ENCODE measurements at places on chromosomes 16 and 17.
A peak's percentile ranks its signal among the peaks of the same experiment; 100 is the strongest.

- no peak for DNase-seq
These were observed 40.7 kb upstream of the ZKSCAN2 start for GRCh38 chr16:25298165-25298872.

DNA sequence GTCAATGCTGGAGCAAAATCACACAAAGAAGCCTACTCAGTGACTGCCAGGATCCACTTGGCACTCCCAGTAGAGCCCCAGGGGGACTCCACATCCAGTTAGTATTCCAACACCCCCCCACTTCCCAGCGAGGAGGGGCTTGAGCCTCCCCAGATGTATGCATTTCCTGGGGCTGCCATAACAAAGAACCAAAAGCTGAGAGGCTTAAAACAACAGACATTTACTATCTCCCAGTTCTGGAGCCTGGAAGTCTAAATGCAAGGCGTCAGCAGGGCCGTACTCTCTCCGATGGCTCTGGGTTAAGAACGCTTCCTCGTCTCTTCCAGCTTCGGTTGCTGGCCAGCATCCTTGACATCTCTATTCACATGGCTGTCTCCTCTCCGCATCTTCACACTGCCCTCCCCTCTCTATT is 23.0 kb upstream of the GNA13 start:
- DNase-seq: no peak

DNA sequence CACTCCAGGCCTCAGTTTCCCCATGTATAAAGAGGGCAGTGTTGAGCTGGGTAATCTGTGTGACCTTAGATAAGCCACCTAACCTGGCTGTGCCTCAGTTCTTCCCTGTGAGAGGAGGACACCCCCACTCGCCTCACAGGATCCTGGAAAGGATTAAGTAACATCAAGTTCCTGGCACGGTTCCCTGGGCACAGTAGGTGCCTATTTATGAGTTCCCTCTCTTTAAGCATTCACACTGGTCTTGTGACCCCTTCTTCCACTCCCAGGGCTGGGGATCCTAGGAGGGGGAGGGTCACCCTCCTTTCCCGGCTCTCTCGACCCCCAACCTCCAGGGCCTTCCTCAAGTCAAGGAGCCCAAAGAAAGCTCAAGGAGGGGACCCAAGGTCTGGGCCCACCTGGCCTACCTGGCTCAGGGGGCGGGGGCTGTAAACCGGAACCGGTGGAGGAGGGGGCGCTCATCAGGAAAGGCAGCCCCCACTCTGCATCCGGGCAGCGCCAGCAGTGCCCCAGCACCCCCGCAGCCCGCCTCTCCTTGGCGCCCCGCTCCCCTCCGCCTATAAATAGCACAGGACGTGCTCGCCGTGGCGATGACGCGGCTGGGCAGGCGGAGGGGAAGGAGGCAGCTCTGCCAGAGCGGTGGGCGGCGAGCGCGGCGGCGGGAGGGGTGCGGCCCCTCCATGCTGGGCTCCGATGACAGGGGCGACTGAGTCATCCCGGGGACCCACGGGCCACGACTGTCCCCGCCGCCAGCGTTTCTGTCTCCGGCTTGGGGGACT is 9.4 kb downstream of the RPL19 start:
- peak; percentile 73 for DNase-seq

GRCh38 chr17:81309140-81309858 is 14.2 kb upstream of the SLC38A10 start:
- DNase-seq: peak; percentile 91

GRCh38 chr17:1168533-1169220 is 11.1 kb downstream of the ABR start:
- no peak for DNase-seq

DNA sequence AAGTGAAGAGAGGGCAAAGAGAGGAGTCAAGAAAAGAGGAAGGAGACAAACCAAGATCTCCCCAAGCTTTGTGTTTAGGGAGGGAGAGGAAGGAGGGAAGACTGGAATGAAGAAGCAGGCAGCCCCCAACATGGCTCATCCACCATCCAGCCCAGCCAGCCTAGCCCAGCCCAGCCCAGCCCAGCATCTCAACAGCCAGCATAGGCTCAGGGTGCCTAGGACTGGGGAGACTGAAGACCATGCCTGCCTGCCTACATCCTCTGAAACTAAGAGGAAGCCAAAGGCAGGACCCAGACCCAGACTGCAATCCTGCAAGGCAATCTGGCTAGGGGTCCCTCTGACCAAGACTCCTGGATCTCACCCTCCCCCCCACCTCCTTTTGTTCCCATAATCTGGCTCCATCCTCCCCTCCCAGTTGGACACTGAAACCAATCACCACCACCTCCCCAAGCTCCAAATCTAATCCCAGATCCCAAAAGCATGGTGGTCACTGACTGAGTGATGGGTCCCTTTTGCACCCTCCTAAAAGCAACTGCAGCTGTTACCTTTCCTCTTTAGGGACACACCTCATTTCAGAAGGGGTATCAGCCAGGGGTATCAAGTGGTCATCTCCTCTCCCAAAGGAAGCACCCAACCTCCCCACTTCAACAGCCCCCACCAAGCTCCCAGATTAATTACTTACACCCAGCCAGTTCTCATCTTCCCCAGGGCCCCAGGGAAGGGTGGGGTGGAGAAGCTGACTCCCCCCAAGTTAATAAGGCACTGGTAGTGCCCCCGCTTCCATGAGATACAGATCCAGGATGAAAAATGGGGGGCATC is 1.2 kb downstream of the HDAC5 start:
- no peak for DNase-seq

- DNase-seq: no peak
These were observed 26.4 kb downstream of the ARHGAP17 start for GRCh38 chr16:24988593-24989338.

- DNase-seq: no peak
These were observed 5.5 kb upstream of the GCSH start for GRCh38 chr16:81101702-81102101.

- DNase-seq: no peak
These were observed 18.3 kb downstream of the CIITA start for GRCh38 chr16:10895053-10895946.

- no peak for DNase-seq
These were observed 61.9 kb downstream of the MGAT5B start for GRCh38 chr17:76930107-76930506.

DNA sequence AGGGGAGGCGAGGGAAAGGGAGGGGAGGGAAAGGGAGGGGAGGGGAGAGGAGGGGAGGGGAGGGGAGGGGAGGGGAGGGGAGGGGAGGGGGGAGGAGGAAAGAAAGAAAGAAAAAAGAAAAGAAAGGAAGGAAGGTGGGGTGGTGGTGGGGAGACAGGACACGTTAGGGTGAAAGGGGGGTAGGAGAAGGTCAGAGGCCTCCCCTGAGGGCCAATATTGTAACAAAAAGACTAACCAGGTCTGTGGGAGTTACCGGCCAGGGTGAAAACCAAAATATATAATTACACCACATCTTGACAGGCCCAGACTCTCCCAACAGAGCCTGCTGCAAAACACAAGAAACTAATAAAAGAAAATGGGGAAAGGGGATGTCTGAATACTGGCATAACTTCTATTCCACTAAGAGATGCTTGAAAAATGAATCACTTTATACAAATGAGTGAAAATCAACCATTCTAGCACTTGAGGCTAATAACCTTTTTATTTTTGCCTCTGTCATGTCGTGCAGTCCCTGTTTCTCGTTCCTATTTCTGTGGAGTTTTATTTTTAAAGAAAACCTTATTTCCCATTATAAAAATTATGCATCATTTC is 10.0 kb downstream of the WDR45B start:
- DNase-seq: no peak

- peak; percentile 86 for DNase-seq
These were observed 25.0 kb downstream of the TAC4 start for GRCh38 chr17:49822829-49823228.

GRCh38 chr17:4851084-4851483 is 17.9 kb downstream of the MINK1 start:
- DNase-seq: peak; percentile 24

DNA sequence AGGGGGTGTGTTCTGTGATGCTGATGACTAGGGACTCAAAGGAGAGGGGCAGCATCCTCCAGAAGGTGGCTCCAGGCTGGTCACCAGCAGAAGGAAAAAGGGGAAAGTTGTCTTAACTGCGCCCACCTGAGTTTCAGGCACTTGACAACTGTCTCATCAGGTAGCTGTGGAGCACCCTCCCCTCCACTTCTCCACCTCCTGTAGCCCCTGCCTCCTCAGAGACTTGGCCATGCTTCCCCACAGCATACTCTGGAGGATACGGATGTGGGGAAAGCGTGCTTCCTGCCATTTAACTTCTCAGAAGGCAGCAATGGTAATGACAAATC is 17.9 kb downstream of the CFAP20 start:
- no peak for DNase-seq

GRCh38 chr17:37327341-37328090 is 48.3 kb upstream of the C17orf78 start:
- no peak for DNase-seq

DNA sequence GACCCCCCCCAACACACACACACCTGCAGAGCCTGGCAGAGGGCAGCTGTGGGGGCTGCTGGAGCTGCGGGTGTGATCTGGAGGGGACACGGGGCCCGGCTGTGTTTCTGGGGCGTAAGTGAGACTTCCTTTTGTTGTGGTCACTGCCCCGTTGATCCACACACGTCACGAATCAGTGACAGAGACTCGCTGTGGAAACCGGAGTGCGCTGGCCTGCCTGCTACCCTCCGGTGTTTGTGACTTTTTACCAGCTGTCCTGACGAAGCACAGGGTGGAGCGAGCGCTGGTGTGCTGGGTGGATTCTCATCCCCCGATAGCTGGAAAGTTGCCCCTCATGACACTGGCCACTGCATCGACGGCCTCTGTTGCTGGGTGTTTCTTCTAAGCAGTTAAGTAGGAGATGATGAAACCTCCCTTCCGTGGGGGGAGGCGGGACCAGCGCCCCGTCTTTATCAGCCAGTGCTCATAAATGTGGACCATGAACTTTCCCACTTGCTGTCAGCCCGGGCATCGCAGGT is 2.3 kb downstream of the METRNL start:
- peak; percentile 64 for DNase-seq

DNA sequence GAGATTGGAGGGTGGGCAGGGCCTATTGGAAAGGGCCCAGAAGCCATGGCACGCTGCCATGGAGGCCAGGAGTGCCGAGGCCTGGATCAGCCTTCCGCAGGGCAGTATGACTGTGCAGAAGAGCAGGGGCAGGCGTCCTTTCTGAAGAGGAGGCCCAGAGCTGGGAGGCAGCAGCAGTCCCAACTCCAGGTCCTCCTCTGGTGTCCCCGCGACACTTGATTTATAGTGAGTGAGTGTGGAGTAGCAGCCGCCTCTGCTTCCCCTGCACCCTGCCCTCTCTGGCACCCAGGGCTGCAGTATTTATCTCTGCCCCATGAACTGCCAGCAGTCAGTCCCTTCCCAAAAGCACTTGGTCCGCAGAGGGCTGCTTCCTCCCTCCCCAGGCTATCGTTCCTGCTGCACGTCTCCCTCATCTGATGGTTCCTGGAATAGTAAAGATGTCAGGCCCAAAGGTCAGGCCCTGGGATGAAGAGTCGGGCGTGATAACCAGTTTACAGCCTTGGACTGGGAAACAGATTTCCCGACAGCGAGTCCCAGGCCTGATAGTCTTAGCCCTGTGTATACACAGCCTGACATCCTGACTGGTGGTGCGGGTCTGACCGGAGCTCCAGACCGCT is 32.9 kb downstream of the PGS1 start:
- DNase-seq: no peak

DNA sequence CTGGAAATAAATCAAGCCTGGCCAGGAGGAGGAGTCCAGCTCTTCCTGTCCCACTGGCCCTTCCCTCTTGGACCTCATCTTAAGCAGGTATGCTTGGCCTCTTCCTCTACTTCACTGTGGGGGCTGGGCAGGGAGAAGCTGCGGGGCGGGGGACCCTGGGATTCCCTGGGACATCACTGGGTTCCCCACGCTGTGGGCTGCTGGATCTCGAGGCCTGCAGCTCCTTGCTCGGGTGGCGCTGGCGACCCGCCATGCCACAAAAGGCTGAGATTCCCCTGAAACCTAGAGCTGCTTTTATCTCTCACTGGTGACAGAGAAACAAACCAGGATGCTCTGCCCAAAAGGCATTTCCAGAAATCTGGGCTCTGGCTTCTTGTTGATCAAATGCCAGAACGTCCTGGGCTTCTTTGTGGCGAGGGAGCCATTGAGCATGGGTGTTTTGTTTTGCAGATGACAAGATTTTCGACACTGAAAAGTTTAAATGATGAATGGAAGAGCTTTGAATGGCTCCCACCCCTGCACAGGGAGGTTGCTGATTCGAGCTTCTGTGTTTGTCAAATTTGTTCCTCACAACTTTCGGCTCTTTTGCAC is 8.6 kb upstream of the PGS1 start:
- no peak for DNase-seq

- DNase-seq: no peak
These were observed 882.8 kb upstream of the SOX9 start for GRCh38 chr17:71237903-71238538.

GRCh38 chr17:66445229-66445628 is 142.8 kb downstream of the PRKCA start:
- DNase-seq: no peak

DNA sequence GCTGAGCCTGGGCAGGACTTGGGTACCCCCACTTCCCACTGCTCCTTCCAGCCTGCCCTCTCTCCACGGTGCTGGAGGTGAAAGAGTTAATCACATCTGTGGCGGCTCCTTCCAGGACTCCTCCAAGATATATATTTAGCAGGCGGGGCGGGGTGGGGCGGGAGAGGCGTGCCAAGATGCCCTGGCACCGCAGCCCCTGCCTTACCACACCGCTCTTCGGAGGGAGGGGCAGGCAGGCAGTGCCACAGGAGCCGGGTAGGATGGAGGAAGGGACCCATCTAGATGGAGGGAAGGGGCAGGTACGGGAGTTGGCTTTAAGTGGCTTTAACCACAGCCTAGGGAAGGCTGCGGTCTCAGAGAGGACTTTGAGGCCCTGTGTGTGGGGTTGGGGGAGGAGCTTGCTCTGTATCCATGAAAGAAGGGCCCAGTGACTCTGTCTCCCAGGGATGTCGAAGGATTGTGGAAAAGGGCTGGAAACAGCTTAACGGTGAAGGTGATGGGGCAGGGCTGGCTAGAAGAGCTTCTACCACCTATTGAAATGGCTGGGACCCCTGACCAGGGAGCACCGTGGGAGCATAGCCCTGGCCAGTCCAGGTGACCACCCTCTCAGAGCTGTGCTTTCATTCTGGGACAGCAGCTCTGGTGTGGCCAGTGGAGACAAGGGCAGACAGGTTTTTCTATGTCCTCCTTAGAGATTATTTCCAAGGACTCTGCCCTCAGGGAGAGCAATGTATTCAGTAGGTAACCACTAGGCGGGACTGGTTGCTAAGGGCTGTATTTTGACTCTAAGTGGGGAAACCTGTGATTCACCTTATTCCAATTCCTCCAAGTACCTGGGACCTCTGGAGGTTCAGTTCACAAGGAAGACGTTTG is 13.0 kb downstream of the GPR142 start:
- no peak for DNase-seq

GRCh38 chr17:49578414-49578813 is 2.7 kb downstream of the NXPH3 start:
- DNase-seq: no peak

DNA sequence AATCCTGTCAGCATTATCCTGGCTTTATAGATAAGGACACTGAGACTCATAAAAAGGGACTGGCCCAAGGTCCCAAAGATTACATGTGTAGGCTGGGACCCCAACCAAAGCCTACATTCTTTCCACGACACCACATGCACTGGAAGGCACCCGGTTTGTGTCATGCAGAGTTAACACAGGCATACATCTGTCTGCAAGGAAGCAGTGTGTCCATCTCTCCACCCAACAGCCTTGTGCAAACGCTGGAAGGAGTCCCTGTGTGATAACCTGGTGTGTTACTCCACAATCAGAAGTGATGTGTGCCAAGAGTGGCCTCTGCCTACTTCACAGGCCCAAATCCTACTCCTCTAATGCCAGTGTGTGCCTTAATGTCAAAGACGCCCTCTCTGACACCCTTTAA is 139.8 kb downstream of the PARN start:
- DNase-seq: no peak

- no peak for DNase-seq
These were observed 54.8 kb upstream of the BCAR1 start for GRCh38 chr16:75306099-75306762.

Measured in inflammatory macrophage treated with lipopolysaccharide for 4 hours (primary cell).